ENCODE measurements at places on chromosomes 1 and 21. TPM values are rescaled to one million over a fixed set of nuclear protein-coding genes. Genes with fewer than 3 reads are reported as not detected.
A peak's percentile ranks its signal among the peaks of the same experiment; 100 is the strongest.

Gene LCE1E
- not detected for total RNA-seq

DNA sequence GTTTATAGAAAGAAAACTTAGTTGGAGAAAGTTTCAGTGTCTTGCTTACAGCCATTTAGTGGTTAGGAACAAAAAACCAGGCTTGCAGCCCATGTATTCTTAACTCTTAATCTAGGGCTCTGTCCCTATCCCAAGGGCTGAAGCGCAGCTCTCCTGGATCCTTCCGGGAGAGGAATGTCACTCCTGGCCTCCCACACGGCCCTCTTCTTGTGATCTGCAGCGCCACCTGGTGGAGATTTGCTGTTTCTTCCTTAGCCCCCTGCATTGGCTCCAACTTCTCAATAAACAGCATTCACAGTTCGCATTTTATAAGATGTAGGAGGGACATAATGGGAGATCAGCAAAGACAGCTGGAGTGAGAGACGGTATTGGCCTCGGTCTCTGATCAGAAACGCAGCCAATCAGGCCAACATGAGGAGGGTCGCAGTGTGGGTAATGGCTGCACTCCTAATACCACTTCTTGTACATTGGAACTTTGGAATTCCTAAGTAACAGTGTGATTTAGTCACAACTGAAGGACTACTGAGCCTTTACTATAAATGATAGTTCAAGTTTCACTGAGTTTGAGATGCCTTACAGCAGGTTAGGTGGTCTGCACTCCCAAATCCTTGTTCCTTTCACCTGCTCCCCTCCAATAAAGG is 283.4 kb downstream of the ASTN1 start:
- peak; percentile 72 for DNase-seq

- no peak for DNase-seq
Measured at GRCh38 chr1:8747879-8748825, 69.3 kb downstream of the RERE start.

Gene GBP7
- total RNA-seq, result not detected

GRCh38 chr1:11482198-11482597 is 3.2 kb downstream of the DISP3 start:
- no peak for DNase-seq

DNA sequence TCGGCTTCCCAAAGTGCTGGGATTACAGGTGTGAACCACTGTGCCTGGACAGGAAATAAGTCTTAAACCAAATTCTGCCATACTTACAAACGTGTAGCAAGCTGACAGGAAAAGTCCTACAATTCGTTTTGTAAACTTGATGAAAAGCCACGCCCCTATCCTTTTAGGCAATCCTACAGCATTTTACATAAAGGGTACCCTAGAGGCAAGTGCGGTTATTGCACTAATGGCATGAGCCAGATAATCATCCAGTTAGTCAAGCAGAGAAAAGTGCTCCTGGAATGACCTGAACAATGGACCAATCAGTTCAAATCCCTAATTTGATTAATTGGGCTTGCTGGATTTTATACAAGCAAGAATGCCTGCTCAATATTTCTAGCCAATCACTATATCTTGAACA is 338.2 kb downstream of the KIF26B start:
- DNase-seq, result no peak

GRCh38 chr1:211372463-211372862 is 45.8 kb downstream of the TRAF5 start:
- no peak for DNase-seq

DNA sequence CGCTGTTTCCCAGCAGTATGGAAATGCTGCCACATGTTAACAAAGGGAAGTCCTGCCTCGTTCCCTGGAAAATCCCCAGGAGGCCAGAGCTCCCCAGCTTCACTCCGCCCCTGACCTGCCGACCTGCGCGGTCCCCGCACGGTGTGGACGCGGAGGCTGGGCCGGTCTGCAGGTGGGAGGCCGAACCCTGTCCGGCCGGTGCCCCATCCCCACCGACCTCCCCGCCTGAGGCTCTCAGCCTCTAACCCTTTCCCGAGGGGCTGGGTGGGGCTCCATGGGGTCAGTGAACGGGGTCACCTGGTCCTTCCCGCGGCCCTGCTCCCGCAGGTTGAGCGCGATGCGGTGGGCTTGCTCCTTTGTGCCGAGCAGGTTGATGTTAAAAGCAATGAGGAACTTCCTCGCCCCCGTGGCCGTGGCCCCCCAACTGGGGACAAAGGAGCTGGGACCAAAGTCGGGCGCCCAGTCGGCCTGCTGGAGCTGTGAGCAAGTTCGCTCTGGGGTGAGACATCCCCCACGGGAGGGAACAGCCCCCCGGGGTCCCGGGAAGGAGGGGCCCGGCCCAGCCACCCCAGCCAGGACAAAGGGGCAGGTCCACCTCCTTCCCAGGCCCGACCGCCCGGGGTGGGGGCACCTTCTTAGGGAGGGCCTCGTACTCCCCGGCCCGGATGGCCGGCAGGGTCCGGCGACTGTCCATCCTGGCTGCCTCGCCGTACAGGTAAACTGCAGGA is 4.0 kb downstream of the FTCD start:
- no peak for DNase-seq

Gene ANGPTL7
- total RNA-seq, result not detected

DNA sequence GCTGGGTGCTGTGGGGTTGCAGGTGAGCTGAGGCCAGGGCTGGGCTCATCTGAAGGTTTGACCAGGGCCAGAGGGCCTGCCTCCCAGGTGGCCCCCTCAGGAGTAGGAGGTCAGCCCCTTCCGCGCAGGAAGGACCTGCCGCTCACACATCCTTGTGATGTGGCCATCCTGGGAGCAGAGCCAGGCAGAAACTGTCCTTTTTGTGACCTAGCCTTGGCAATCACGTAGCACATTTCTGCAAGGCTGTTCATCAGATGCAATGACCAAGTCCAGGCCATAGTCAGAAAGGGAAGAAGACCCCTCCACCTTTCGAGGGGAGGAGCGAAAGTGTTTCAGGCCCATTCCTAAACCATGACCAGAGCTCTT is 55.5 kb upstream of the TRAPPC10 start:
- peak; percentile 36 for DNase-seq

DNA sequence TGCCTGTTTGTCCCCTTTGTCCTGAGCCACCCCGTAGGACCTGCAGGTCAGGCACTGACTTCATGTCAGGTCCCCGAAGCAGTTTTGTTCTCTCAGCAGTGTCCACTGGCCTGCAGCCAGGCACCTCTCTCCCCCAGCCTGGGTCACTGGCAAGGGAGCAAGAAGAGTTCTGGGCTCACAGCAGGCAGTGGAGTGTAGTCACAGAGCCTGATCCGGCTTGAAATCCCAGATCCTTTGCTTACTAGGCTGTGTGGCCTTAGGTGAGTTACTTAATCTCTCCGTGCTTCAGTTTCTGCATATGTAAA is 34.2 kb downstream of the L1TD1 start:
- no peak for DNase-seq

GRCh38 chr21:33302055-33302454 is 22.7 kb upstream of the IFNAR1 start:
- peak; percentile 19 for DNase-seq

GRCh38 chr1:24045771-24046170 is 65.6 kb upstream of the SRSF10 start:
- no peak for DNase-seq

DNA sequence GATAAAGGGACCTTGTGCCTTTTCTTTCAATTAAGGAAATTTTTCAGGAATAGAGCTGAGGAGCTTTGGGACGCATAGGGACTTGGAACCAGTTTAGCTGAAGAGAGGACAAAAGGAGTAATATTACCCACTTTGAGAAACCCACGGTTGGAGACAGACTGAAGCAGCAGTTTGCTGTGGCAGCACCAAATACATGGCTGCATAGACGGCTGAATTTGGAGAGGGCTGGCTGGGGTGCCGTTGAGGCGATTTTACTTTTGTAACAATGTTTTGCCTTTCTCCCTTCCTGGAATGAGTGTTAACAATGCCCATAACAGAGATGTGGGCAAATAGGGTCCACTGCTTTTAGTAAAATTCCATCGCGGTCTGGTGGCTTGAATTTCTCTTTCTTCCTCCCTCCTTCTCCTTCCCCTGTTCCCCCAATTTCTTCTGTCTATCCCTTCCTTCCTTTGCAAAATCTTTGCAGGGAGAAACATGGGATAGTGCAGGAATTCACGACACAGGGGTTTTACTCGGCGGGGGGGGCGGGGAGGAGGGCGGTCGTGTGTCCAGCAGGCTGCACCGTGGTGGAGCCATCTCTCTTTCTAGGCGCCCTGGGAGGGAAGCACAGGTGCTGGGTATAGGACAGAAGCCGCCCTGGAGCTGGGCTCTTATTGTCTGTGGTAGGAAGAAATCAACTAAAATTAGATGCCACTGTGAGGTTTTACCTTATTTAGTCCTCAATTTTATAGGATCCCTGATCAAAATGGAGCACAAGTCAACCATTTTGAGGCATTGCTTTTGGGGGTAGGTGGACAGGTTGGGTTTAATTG is 6.8 kb downstream of the LHX4 start:
- DNase-seq, result no peak

DNA sequence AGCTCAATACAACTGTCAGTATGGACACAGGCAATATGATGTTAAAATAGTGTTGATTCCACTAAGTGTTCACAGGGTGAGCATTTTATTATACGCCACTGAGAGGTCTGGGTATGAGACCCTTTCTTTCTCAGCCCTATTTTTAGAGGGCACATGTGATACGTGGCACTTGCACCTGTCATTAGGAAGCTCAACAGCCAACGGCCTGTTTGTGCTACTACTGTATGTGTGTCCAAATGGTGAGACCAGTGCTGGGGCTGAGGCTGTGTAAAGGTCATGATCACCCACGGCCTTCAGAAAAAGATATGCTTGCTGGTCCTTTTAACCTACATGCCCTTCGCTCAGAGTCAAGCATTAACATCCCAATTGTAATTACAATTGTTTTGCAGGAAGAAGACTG is 176.2 kb downstream of the DUSP10 start:
- DNase-seq, result no peak

All from dermis microvascular lymphatic vessel endothelial cell (primary cell).